ENCODE measurements at places on chromosomes 1 and 21. TPM values are rescaled to one million over a fixed set of nuclear protein-coding genes. Genes with fewer than 3 reads are reported as not detected.

BTG2 gene
- 9.8 TPM for total RNA-seq

SH2D5 gene
- 6.7 TPM for total RNA-seq

CA6 gene
- not detected for total RNA-seq

KRTAP10-4 gene
- total RNA-seq, result not detected

FMO4 gene
- 1.1 TPM for total RNA-seq

IL22RA1 gene
- under 0.01 TPM for total RNA-seq

DDAH1 gene
- 73.3 TPM for total RNA-seq

All from placental pericyte (primary cell).